ENCODE measurements at places on chromosomes 2 and 18. TPM values are rescaled to one million over a fixed set of nuclear protein-coding genes. Genes with fewer than 3 reads are reported as not detected.

Gene GPAT2
- polyA plus RNA-seq, result 8.9 TPM

Gene MAP4K3
- 2.7 TPM for polyA plus RNA-seq

Gene SLC5A7
- polyA plus RNA-seq, result not detected

Gene TUBA3E
- polyA plus RNA-seq, result not detected

Gene ARHGAP25
- 200 TPM for polyA plus RNA-seq

Data from CD8-positive, alpha-beta memory T cell (primary cell).